ENCODE measurements at places on chromosomes 6 and 20.

- no peak for DNase-seq
These were observed 70.5 kb upstream of the RBM24 start for GRCh38 chr6:17210683-17211082.

DNA sequence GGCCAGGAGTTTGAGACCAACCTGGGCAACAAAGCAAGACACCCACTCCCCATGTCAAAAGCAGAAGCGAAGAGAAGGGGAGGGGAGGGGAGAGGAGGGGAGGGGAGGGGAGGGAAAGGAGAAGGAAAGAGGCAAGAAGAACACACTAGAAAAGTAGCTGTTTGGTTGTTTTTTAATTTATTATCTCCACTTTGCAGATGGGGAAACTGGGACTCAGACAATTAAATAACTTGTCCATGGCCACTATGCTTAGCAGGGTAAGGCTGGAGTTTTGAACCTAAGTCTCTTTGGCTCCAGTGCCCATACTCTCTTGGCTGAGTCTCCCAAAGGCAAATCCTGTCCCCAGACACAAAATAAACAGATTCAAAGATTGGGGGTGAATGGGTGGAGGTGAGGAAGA, 12.4 kb upstream of the GHRH start:
- no peak for DNase-seq

GRCh38 chr6:132484680-132485018, 28.3 kb downstream of the STX7 start:
- DNase-seq: no peak

GRCh38 chr6:14786455-14786854, 459.4 kb upstream of the JARID2 start:
- no peak for DNase-seq

GRCh38 chr20:51220293-51220706, 197.4 kb upstream of the KCNG1 start:
- DNase-seq: peak; percentile 71

DNA sequence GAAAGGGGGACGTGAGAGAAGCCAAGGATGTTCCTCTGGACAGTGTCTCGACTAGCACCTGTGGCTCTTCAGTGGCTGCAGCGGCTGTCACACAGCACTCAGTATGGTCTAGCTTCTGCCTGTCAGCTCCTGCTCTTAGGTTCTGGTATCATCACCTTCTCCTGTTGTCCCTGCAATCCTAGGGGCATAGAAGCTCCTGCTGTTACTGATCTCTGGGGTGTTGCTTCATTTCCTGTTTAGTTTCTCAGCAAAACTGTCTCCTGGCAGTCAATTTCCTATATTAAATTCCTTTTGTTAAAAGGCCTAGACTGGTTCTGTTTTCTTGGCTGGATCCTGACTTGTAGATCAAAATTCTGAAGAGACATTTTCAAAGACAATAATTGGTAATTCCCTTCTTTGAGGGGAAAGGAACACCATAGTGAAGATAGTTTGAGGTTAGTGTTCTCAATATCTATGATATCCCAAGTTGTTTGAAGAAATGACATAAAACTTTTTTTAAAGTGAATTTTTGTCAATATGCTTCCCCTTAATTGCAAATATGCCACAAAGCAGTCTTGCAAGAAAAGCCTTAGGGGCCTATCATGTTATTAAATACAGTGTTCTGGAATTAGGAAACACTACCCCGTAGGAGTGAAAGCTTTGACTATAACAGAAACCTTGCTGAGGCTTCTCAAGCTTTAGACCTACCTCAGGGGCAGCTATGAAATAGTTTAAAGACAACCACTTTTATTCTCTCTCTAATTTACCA, 148.5 kb downstream of the KIF6 start:
- no peak for DNase-seq

DNA sequence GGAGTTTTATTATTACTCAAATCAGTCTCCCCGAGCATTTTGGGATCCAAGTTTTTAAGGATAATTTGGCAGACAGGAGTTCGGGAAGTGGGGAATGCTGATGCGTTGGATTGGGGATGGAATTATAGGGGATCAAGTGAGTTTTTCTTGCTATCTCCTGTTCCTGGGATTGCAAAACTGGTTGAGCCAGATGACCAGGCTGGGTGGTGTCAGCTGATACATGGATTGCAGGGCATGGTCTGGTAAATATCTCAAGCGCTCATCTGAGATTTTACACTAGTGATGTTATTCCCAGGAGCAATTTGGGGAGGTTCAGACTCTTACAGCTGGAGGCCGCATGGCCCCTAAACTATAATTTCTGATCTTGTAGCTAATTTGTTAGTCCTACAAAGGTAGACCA, 54.7 kb downstream of the ENPP1 start:
- no peak for DNase-seq

- no peak for DNase-seq
These were observed 148.1 kb downstream of the SCML4 start for GRCh38 chr6:107676042-107676441.

DNA sequence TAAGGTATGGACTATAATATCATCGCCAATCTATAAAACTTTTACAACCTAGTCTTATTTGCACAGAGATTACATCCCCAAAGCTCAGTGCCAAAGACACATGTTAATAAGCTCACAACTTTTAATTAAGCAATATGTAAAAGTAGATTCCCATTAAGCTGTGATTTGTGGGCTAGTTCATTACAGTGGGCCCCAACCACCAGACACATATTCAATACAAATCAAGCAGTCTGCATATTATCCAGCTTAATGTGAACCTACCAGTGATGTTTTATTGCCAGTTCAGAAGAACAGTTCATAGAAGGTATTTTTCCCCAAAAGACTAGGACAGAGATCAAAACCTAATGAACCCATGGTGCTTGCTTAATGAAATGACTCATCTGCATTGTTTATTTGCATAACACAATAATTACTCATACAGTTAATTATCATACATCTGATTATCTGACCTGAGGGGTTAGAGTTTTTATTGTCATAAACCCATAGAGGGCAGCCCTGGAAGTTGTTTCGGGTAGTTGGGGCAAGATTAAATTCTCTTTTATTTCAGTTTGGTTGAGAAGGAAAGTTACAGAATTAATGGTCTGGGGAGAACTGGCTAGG, 831.0 kb downstream of the TFAP2A start:
- no peak for DNase-seq

DNA sequence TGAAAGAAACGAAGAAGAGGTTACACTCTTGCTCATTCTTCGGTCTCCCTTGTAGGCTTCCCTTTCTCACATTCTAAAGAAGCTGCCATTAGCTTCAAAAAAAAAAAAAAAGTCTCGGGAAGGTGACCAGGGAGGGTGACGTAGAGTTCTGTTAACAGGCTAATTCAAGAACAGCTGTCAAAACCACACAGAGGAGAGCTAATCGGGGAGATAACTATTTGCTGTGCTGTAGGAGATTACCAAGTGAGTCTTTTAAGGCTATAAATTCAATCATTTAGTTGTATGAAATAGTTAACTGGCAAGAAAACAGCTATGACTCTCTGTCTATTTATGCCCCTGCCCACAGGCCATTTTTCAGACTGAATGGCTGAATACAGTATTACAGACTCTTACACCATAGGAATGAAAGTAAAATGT, 256.8 kb downstream of the SYNE1 start:
- no peak for DNase-seq

DNA sequence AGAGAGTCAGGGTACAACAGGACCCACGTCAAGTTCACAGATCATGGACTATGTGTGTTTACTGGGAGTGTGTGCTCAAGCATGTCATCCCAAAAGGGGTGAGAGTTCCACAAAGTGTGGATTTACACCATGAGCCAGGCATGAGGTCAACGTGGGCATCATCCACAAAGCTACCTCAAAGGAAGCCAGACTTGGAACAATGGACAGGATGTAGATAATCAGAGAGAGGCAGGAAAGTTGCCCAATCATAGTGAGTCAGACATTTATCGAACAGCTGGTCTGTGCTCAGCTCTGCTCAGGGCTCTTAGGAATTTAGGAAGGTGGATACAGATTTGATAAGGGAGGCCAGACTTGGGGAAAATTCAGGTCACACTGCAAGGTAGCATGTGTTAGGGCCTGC, 317.2 kb upstream of the CDYL start:
- no peak for DNase-seq

DNA sequence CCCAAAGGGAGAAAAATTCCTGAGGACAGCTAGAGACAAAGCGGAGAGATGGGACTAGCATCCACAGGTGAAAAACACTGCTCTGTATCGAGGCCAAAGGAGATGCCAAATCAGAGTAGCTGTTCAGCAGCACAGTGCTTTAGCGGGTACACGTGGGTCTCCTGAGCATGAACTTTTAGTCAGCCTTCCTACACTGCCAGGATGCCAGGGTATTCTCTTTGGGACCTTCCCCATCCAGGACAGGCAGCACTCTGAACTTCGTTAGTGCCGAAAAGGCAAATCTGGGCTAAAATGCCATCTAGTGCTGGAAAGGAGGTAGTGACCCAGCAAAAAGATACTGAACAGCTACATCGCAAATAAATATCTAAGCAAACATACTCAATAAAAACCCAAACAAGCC, 64.9 kb downstream of the C6orf58 start:
- peak; percentile 49 for DNase-seq
